ENCODE measurements at places on chromosomes 3 and 15.

DNA sequence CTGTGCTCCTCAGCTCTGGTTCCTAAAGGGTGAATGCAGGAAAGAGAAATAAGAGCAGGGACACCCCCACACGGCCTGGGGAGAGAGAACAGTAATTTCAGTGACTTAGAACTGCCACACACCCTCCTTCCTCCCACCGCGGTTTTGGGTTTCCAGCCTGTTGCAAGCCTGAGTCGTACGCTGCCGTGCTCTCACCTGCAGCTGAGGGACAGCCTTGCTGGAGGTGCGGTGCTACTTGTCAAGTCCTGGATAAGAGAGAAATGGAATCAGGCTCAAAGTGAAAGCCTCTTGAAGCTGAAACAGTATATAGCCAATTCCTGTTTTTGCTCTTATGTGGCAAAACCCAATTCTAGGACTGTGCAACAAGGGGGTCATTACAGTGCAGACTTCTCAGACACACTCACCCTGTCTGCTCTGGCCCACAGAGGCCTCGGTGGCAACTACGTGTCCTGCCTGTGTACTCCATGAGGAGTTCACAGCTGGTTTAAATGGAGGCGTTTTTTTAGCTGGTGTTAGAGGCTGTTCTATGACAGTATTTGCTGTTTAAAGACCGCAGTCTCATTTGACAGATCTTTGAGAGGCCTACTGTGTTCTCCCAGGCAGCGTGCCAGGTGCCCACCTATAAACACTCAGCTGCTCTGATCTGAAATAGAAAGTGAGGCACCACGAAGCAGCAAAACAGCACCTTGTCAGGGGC lies 42.9 kb downstream of the TBC1D2B start:
- DNase-seq, result peak; percentile 67

- DNase-seq, result no peak
Observed at GRCh38 chr3:13229273-13229949, 156.2 kb upstream of the IQSEC1 start.

DNA sequence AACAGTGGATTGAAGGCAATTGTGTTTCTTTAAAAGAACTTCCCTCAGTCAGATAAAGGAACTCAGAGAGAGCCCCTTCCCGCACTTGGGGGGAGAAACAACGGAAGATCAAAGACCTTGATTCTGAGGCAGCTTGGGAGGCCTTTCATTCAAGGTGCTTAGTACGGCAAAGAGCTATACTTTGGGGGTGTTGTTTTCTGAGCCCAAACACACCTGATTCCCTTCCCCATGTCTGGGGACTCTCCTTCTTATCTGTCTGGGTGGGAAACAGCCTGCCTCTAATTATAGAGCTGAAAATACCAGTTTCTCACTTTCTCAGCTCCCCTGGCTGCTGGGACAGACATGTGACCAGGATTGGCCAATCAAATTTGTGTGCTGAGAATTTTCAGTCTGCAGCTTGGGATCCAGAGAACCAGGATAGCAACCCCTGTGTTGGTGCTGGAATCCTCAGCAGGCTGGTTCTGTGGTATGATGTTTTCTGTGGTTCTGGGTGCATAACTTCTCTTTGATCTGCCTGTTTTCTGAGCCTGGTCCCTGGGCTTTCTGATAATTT lies 19.4 kb upstream of the IQCF6 start:
- DNase-seq, result no peak

- DNase-seq, result no peak
Observed at GRCh38 chr3:186220365-186220764, 111.5 kb upstream of the ETV5 start.

- DNase-seq, result no peak
Observed at GRCh38 chr3:178685591-178685906, 149.3 kb downstream of the KCNMB2 start.

DNA sequence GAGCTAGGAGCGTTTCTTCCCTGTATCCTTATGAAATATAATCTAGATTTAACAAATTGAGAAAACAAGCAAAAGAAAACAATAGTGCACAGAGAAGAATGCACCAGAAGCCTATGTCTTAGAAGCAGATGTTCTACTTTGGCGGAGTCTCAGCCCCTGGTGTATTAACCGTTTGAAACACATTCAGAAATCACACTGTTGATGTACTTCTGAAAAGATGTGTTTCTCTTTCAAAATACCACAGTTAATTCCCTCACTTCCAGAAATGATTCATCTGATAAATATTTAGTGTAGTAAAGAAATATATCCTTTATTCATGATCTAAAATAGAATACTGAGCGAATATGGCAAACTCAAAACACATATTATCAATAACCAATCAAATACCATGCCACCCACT lies 77.7 kb downstream of the CBLB start:
- no peak for DNase-seq

- DNase-seq, result no peak
Observed at GRCh38 chr15:57705746-57706404, 639 bp upstream of the POLR2M start.

DNA sequence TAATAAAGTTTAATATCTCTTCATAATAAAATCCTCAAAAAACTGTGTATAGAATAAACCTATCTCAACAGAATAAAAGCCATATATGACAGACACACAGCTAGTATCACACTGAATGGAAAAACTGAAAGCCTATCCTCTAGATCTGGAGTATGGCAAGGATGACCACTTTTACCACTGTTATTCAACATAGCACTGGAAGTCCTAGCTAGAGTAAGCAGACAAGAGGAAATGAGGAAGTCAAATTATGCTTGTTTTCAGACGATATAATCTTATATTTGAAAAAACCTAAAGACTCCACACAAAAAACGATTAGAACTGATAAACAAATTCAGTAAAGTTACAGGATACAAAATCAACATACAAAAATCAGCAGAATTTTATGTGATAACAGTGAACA lies 57.4 kb upstream of the DIPK2A start:
- no peak for DNase-seq

DNA sequence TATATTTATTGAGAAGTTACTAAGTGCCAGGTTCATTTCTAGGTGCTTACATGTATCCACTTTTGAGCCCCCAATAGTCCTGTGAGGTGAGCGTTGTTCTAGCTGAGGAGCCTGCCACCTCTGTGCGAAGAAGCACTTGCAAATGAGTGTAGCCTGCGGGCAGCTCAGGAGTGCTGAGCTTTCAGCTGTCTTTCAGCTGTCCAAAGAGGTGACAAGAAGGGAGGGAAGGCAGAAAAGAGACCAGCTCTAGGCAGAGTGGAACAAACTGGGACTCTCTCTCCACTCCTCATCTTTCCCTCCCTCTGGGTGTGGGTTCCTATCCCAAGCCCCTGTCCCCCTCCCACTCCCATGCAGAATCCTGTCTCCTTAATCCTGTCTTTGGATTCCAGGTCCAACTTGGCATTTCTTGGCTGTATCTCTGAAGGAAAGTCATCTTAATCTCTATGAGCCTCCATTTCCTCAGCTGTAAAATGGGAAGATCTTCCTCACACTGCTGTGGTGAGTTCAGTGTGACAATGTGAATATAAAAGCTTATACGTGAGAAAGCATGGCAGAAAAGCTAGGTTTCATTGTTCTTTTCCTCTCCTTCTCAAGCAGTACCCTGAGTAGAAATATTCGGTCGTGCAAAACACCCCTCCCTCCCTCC lies 6.7 kb upstream of the SRP14 start:
- no peak for DNase-seq

DNA sequence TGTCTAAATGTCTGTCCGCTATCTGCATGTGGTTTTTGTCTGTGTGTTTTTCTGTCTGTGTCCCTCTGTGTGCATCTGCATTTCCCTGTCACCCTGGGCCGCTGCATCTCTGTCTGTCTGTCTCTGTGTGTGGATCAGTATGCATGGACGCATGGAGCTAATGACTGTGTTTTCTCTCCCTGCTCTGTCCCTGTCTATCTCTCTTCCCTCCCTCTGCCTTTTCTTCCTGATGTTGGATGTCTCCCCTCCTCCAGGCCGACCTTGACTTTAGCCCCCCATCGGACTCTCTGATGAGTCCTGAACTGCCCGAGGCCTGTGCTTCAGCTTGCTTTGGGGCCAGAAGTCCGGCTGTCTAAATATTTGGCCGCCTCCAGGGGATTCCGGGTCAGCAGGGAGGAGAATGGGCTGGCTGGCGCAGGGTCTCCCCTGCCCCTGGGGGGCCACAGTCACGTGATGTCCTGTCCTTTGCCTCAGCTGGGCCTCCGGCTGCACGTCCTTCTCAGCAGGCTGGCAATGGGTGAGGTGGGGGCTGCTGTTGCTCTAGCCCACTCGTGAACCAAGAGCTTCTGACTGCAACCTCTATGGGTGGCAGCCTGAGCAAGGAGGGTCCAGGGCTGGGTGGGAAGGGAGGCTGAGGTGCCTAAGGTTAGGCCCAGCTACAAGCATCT lies 3.7 kb downstream of the SLC38A3 start:
- DNase-seq, result no peak

- no peak for DNase-seq
Observed at GRCh38 chr15:38721568-38721945, 156.9 kb upstream of the RASGRP1 start.

GRCh38 chr3:9441501-9442221 lies 44.2 kb downstream of the SETD5 start:
- no peak for DNase-seq

GRCh38 chr3:184806567-184807271 lies 5.2 kb upstream of the VPS8 start:
- no peak for DNase-seq
